Caudate nucleus (tissue), 63 donors: ENCODE measurements at places on chromosomes 12 and 14.

DNA sequence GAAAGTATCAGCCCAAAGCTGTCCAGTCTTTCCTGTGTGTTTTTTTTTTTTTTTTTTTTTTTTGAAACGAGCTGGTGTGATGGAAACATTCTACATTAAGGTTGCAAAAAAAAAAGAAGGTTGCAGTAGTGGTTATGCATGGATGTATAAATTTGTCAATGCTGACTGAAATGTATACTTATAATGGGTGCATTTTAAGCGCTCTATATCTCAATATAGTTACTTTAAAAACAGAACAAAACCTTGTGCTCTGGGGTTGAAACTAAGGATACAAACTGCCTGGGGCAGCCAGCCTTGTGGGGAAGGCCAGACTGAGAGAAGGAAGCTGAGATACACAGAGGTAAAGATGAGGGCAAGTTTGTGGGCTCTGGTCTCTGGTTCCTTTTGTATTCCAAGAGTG lies 87.3 kb upstream of the RMST start:
- DNase-seq = no peak

- no peak for DNase-seq
These were observed 147.5 kb upstream of the MIS18BP1 start for GRCh38 chr14:45400509-45400908.

GRCh38 chr12:6791931-6792520 lies 2.7 kb downstream of the CD4 start:
- no peak for DNase-seq

DNA sequence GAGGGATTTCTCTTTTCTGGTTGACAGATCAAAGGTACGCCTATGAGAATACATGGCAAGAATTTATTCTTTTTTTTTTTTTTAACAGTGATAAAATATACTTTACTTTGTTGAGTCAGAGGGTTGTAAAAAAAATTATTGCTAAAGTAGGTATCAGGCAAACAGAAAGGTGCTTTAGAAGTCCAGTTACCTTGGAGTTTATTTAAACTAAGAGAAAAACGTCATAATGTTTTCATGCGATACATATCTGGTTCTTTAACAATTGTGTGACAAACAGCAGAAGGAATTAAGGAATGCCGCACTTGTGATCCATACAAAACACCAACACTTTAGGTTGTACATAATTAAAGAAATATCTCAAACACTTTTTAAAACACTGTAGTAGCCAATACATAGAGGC lies 94.2 kb downstream of the BORCS5 start:
- no peak for DNase-seq

DNA sequence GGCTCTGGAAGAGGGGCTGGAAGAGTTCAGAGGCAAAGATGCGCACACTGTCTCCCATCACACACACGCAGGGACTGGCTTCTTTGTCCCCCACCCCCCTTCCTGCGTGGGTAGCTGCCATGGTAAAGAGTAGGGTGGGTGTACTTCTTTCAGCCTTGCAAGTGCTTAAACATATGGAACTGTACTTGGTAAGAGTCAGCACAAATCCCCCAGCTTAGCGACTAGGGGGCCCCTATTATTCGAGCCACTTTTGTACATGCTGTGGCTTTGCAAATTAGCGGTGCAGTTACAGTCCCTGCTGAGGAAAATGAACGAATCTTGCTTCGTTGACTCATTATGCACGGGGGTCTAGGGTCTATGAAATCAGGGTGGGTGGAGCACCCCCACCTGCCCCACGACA lies 123.8 kb downstream of the AACS start:
- DNase-seq = no peak

- DNase-seq = no peak
These were observed 373.5 kb upstream of the TBX3 start for GRCh38 chr12:115057445-115057844.

DNA sequence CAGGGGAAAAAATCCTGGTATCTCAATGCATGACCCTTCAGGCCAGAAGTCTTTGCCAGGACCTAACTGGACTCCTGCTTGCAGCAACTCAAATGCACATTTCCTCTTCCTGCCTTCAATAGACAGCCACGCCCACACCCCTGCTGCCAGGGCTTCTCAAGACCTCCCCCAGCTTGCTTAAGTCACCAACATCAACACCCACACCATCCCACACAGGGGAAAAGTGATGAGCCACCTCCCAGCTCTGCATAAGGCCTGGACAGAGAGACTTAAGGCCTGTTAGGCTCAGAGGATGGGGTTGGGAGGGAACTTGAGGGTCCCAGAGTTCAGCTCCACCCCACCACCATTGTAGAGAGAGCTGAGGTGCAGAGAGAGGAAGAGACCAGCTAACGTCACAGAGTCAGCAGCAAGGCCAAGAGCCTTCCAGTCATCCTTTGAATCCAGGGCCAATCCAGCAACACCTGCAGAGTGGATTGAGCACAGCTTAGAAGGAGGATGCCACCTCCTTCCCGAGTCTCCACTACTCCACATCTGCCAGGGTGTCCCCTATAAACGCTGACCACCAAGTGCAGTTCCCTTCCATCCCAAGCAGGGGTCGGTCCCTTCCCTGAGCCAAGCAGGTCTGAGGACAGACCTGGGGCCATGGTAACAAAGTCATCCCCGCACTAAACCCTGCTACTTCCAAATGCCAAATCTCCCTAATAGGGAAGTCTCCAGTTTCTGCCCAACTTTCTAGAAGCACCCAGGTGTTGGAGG lies 50.0 kb downstream of the KDM2B start:
- no peak for DNase-seq

DNA sequence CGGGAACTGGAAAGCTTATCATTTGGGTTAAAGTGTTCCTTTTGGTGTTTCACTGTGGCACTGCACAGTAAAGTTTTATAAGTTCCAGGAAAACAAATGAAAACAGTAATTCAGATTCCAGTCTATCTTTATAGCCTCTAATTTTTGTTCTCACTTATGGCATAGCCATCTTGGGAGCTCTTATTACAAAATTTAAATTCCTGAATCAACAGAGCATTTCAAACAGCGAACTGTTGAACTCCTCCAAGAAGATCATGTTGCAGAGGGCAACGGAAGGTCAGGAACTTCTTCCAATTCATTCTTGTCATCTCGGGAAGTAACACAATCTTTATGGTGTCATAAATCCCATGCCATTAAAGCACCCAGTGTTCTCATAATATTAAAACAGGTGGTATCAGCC lies 229.1 kb downstream of the KCNC2 start:
- no peak for DNase-seq

DNA sequence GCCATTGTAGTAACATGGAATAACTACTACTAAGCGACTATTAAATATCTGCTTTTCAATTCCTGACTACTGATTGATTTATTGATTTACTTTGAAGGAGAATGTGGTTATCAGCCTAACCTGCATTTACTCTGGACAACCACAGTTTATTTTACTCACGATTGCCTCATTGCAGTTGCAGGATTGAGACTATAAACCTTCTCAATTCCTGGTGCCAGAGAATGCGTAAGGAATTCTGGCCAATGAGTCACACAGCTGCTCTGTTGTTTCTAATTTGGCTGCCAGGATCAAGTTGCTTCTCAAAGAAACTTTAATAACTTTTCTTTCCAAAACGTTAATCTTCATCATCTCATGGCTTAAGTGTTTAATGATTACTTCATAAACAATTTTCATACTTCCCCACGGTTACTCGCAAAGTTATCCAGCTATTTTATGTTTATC lies 13.1 kb upstream of the TMTC1 start:
- no peak for DNase-seq

GRCh38 chr14:44027397-44027796 lies 479.7 kb downstream of the FSCB start:
- no peak for DNase-seq

GRCh38 chr14:74333909-74334308 lies 14.4 kb upstream of the VRTN start:
- DNase-seq = no peak

DNA sequence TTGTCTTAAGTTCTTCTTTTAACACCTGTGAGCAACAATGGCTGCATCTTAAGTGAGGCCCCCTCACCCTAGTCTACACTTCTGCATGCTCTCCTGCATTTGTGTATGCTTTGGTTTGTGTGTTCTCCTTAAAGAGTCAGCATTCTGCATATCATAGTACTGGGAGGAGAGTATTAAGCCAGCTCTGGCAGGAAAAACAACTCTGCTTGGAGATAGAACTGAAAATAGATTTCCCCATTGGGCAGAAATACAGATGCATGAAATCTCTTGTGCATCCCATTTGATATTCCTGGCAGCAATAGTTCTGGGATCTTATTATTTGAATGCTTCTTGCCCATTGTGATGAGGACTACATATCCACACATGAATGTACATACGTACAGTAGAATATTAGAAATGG lies 70.6 kb upstream of the PRICKLE1 start:
- no peak for DNase-seq

GRCh38 chr12:126936181-126936851 lies 1330.7 kb upstream of the TMEM132C start:
- DNase-seq = peak; percentile 26

DNA sequence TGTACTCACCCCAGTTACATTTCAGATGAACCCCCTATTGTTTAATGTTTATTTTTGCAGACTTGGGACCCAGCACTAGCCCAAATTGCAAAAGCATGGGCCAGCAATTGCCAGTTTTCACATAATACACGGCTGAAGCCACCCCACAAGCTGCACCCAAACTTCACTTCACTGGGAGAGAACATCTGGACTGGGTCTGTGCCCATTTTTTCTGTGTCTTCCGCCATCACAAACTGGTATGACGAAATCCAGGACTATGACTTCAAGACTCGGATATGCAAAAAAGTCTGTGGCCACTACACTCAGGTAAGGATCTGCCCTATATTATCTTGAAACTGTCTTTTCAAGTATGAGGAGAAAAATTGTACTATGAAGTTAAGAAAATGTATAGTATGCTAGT lies 1.2 kb downstream of the GLIPR1 start:
- no peak for DNase-seq

- DNase-seq = no peak
These were observed 396.5 kb downstream of the RAD51B start for GRCh38 chr14:68216079-68216478.

GRCh38 chr12:58026426-58026825 lies 85.1 kb downstream of the ATP23 start:
- no peak for DNase-seq

- DNase-seq = no peak
These were observed 165.2 kb downstream of the VRK1 start for GRCh38 chr14:96962337-96962736.

GRCh38 chr12:77033658-77034536 lies 31.5 kb downstream of the E2F7 start:
- DNase-seq = no peak

DNA sequence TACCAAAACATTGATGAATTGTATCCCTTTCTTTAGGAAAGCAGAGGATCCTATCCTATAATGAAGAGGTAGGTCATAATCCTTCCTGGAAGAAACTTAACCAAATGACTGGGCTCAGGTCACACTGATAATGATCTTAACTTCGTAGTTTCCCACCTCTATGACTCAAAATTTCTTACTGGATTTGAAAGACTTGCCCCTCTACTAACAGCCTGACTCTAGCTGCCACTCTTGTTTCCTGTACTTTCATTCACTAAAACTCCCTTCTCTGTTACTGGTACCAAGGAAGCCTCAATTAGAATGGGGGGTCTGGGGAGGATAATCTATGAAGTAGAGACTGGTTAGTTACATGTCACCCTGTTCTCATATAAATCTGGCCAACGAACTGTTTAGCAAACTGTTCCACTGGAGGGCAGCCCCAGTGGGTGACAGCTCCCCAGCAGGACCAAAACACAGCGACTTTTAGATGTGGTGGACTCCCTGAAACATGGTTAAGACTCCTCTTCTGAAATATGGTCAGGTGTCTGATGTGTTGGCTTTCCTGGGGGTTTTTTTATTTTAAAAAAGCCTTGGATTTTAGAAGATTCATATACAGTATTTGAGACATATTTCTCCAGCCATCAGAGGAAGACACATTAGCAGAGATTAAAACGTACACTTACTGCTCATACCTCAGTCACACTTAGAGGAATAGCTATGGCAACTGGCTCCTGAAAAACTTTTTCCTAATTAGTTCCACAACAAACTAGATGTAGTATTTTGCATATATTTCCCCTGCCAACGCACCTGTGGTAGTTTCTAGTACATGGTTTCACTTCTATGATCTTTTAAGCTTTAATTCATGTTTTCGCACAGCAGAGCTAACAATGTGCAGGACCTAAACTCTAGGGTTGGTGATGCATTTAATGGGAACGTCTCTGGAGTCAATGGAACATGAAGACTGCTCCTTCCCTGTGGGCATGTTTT lies 72.3 kb downstream of the ACADS start:
- DNase-seq = no peak

GRCh38 chr12:78870539-78870938 lies 6.0 kb downstream of the SYT1 start:
- no peak for DNase-seq

GRCh38 chr12:32768518-32768917 lies 12.8 kb upstream of the YARS2 start:
- DNase-seq = no peak

- DNase-seq = no peak
These were observed 45.6 kb downstream of the DNAH10 start for GRCh38 chr12:123807670-123808069.

- no peak for DNase-seq
These were observed 193.9 kb downstream of the PHLDA1 start for GRCh38 chr12:75837700-75838099.

DNA sequence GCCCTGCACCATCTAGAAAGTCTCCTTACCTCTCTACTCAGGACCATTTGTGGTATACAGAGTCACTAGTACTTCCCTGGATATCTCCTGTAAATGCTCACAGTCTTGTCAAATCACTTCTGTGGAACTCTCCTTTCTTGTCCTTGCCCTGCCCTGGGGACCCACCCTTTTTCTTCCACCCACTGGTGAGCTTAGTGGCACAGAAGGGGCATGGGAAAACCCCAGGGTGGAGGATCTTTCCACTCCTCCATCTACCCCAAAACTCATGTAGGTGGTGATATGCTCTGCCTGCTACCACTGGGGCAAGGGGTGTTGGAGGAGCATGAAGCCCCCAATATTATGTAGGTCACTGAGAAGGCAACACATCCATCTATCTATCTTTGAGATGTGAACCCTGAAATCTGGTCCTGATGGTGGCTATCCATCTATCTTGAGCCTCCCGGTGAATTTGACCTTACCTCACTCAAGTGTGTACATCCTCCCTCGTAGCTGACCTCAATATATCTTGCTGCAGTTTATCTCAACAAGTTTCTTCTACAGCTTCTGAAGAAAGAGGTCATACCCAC lies 943 bp downstream of the TESPA1 start:
- no peak for DNase-seq

- no peak for DNase-seq
These were observed 7.5 kb downstream of the HIP1R start for GRCh38 chr12:122842505-122843405.

DNA sequence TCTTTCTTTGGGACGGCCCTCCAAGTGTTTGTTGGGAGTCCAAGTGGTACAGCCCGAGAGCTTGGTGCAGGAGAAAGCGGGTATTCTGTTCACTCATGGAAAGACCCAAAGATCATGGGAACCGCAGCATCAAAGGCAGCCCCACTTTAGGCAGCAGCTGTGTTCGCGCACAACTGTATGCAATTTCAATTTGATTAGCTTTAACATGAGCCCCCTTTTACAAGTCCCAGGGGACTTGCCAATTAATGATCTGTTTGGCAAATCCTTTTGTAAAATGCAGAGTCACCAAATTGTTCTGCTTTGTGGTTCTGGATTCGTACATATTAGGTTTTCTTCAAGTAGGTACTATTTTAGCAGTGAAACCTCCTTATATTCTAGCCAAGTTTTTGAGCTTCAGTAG lies 217.7 kb downstream of the AACS start:
- no peak for DNase-seq

GRCh38 chr12:64675795-64676194 lies 65.5 kb downstream of the RASSF3 start:
- DNase-seq = no peak
